CD4-positive, CD25-positive, alpha-beta regulatory T cell (primary cell): ENCODE measurements at places on chromosomes 13 and 19. TPM values are rescaled to one million over a fixed set of nuclear protein-coding genes. Genes with fewer than 3 reads are reported as not detected.

- no peaks in the 10 kb centered on the region for H3K4me1 ChIP-seq
- DNase-seq = no peak
- no peaks in the 10 kb centered on the region for H3K36me3 ChIP-seq
Observed at GRCh38 chr19:784541-784940, 12.7 kb upstream of the PTBP1 start.

- H3K4me1 ChIP-seq = no peaks in the 10 kb centered on the region
- DNase-seq = no peak
- no peaks in the 10 kb centered on the region for H3K27me3 ChIP-seq
- H3K27ac ChIP-seq = no peak overlapping the region
- no peak overlapping the region for H3K4me3 ChIP-seq
- H3K36me3 ChIP-seq = no peaks in the 10 kb centered on the region
Observed at GRCh38 chr19:27758626-27759505, 1454.1 kb downstream of the UQCRFS1 start.

DNA sequence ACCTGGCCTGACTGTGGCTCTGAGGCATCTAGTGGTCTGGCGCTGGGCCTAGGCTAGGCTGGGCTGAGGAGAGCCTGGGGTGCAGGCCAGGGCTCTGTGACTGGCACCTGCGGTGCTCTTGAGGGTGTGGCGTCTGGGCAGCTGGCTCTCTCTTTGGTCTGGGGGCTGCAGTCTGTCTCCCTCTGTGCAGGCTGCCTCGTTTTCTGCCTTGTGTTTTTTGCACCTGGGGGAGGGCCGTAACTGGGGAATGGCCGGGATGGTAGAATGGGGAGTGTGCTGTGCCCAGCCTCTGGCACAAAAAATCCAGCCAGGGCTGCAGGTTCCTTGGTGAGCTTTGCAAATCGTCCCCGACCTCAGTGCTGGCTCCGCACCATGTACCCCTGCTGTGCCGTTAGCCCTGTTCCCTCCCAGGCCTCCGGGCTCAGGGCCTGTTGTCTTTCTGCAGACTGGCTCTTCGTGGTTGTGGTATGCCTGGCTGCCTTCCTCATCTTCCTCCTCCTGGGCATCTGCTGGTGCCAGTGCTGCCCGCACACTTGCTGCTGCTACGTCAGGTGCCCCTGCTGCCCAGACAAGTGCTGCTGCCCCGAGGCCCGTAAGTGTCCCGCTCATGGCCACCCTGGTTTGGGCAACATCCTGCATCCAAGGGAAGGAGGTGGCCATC lies 6.5 kb upstream of the USF2 start:
- peaks cover 18% of the 10 kb centered on the region for H3K4me1 ChIP-seq
- no peak for DNase-seq
- H3K27ac ChIP-seq = no peak overlapping the region
- peaks cover 7% of the 10 kb centered on the region for H3K36me3 ChIP-seq

GRCh38 chr13:90534617-90535370 lies 812.7 kb upstream of the MIR17HG start:
- no peaks in the 10 kb centered on the region for H3K4me1 ChIP-seq
- no peak overlapping the region for H3K27ac ChIP-seq
- no peaks in the 10 kb centered on the region for H3K27me3 ChIP-seq
- DNase-seq = no peak
- no peak overlapping the region for H3K4me3 ChIP-seq

DNA sequence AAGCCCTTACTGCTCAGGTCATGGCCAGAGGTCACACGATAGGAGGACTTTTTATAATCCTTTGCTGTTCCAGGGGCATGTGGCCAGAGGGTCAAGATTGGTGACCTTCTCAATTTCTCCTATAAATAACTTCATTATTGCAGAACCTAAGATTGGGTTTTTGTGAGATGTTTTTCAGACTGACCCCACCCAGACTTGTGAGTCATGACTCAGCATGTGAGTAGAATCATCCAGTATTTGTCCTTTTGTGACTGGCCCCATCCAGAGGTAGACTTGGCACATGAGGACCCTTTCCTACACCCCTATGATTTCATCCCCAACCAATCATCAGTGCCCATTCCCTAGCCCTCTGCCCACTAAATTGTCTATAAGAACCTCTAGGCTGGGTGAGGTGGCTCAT lies 84.5 kb upstream of the ABCC4 start:
- DNase-seq = no peak
- H3K27me3 ChIP-seq = no peaks in the 10 kb centered on the region
- H3K4me3 ChIP-seq = no peak overlapping the region
- H3K4me1 ChIP-seq = no peaks in the 10 kb centered on the region

- H3K4me3 ChIP-seq = no peak overlapping the region
- H3K27ac ChIP-seq = no peak overlapping the region
- H3K36me3 ChIP-seq = no peaks in the 10 kb centered on the region
- no peaks in the 10 kb centered on the region for H3K4me1 ChIP-seq
- H3K27me3 ChIP-seq = no peaks in the 10 kb centered on the region
Observed at GRCh38 chr13:84439108-84439507, 556.8 kb upstream of the SLITRK1 start.

DNA sequence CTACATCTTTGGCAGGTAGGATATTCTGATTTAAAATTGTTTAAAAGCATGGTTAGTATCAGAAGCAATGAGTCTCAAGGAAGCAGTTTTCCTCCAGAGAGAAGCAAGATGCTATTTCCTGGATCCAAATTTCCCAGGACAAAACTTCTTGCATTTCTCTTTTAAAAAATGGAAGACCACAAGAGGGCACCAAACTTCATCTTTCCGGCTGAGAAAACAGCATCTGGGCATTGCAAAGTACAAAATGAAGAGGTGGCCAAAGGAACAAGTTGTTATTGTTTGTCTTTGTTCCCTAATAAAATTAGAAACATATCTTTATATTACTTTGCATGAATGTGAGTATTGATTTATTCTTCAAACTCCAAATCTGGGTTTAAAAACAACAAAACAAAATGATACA lies 60.0 kb upstream of the LRCH1 start:
- H3K4me1 ChIP-seq = no peaks in the 10 kb centered on the region
- no peak overlapping the region for H3K27ac ChIP-seq
- no peak overlapping the region for H3K4me3 ChIP-seq

DNA sequence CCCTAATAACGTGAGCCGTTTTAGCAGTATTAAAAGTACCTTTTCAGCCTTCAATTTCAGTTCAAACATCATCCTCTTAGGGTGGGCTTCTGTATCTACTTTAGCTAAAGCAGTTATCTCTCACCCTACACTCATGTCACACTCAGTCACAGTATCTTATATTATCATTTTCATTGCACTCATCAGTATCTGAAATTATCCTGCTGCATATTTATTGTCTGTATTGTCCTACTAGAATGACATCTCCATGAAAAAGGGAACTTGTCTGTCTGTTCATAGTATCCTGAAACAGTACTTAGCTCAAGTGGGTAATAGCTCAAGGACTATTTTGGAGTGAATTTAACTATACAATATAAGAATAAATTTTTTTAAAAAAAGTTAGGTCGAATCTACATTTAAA lies 19.9 kb upstream of the RFC3 start:
- no peak for DNase-seq
- H3K27me3 ChIP-seq = no peaks in the 10 kb centered on the region
- no peaks in the 10 kb centered on the region for H3K4me1 ChIP-seq
- H3K4me3 ChIP-seq = no peak overlapping the region

GRCh38 chr13:105491345-105491744 lies 1044.1 kb downstream of the EFNB2 start:
- H3K27ac ChIP-seq = no peak overlapping the region
- H3K27me3 ChIP-seq = no peaks in the 10 kb centered on the region

DNA sequence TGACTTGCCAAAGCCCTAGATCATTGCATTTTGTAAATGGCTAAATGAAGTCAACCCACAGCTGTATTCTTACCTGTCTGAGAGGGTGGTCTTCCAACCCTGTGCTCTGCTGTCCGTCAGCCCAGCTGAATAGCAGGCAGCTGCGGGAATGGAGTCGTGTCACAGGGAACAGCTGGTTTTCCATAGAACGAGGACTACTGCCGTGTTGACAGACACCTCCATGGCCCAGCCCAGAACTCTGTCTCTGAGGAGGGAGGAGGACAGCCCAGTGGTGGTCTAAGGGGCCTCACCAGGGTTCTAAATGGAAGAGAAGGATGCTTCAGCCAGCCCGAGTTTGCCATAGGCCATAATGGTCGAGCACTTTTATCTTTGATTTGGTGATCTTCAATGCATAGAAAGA lies 110.7 kb downstream of the SLC7A1 start:
- no peak overlapping the region for H3K4me3 ChIP-seq
- no peaks in the 10 kb centered on the region for H3K4me1 ChIP-seq
- H3K36me3 ChIP-seq = no peaks in the 10 kb centered on the region
- DNase-seq = no peak
- H3K27ac ChIP-seq = no peak overlapping the region

GRCh38 chr19:49469828-49470614 lies 4.0 kb upstream of the FLT3LG start:
- peaks cover 4% of the 10 kb centered on the region for H3K36me3 ChIP-seq
- no peaks in the 10 kb centered on the region for H3K27me3 ChIP-seq
- no peak overlapping the region for H3K4me3 ChIP-seq
- DNase-seq = peak; percentile 91
- peaks cover 63% of the 10 kb centered on the region for H3K4me1 ChIP-seq

DNA sequence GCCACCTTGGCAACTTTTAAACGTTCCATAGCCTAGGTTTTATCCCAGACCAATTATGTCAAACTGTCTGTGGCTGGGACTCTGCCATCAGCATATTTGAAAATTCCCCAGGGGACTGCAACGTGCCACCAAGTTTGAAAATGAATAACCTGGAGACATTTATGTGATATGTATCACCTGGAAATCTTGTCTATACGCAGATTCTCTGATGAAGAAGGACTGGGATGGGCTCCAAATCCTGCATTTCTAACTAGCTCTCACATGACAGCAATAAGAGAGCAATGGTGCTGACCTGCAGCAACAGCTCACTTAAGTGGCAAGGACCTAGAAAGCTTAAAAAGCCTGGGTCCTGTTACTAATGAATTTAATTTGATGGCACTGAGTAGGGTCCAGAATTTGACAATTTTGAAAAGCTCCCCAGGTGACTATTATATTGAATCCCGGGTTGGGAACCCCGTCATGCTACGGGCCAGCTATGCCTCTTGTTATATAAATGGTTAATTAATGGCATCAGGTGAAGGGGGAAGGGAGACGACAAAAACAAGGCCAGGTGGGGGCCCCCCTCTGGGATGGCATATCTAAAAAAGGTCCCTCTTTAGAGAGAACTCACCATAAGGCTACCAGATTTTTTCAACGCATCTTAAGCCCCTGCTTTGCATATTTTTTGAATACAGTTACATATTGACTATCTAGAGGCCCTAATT lies 213.7 kb downstream of the ZIC5 start:
- H3K27ac ChIP-seq = no peak overlapping the region
- H3K36me3 ChIP-seq = no peaks in the 10 kb centered on the region
- no peaks in the 10 kb centered on the region for H3K4me1 ChIP-seq
- no peaks in the 10 kb centered on the region for H3K27me3 ChIP-seq

DNA sequence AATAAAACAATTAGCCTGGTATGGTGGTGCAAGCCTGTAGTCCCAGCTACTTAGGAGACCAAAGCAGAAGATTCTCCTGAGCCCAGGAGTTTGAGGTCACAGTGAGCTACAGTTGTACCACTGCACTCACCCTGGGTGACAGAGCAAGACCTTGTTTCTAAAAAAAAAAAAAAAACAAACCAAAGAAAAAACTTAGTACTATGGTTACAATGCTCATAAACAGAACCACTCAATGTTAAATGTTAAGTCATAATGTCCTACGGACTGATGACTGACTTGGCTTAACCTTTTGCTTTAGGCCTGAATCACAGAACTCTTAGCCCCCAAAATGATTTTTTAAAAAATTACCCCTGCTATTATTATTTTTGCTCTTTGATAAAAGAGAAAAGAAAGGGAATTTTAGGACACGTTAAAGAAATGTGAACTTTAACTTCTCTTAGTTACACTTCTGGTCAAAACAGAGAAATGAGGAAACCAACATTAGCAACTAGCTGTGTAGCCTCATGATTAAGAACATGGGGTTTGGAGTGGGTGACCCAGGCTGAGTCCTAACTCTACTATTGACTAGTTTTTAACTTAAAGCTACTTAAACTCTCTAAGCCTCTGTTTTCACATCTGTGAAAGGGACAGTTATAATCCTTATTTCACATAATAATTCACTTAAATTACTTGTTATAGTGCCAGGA lies 13.7 kb upstream of the ELF1 start:
- no peaks in the 10 kb centered on the region for H3K36me3 ChIP-seq
- no peaks in the 10 kb centered on the region for H3K4me1 ChIP-seq
- no peak overlapping the region for H3K27ac ChIP-seq
- H3K4me3 ChIP-seq = no peak overlapping the region
- no peak for DNase-seq

DNA sequence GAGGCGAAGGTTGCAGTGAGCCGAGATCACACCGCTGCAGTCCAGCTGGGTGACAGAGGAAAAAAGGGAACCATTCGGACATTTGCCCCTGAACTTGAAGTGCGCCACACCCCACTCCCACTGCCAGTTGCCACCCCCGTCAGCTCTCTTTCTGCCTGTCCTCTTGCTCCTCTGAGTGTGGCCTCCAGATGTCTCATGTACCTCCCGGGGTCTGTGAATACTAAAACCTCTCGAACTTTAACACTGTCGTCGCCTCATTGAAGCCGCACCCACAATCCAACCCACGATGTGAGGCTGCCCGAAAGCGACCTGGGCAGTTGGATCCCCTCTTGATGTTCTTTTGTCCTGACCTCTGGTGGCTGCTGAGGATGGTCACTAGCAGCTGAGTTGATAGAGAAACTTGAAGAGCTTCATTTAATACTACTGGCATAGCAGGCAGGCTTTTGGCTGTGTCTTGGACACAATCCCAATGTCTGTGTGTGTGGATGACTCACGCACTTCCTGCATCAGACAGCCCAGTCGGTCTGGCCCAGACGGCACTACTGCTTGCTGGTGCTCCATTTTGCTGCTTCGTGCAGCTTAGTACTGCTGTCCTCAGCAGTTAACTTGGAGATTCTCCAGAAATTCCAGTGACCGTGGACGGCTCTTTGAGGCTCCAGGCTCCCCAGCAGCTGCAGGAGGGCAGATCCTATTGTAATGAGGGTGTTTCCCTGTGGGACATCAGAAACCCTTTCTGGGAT lies 4.2 kb downstream of the FPR3 start:
- no peaks in the 10 kb centered on the region for H3K36me3 ChIP-seq
- H3K4me1 ChIP-seq = no peaks in the 10 kb centered on the region
- no peaks in the 10 kb centered on the region for H3K27me3 ChIP-seq

- no peaks in the 10 kb centered on the region for H3K4me1 ChIP-seq
- no peaks in the 10 kb centered on the region for H3K27me3 ChIP-seq
- DNase-seq = no peak
Observed at GRCh38 chr13:34762312-34762711, 179.8 kb upstream of the NBEA start.

Gene PCCA
- 14.8 TPM for total RNA-seq

Gene BRCA2
- 7.6 TPM for total RNA-seq

Gene KANK2
- 0.74 TPM for total RNA-seq

Gene GPC6
- total RNA-seq = not detected

Gene CGB5
- not detected for total RNA-seq

Gene CRX
- total RNA-seq = not detected

Gene PLEKHA4
- total RNA-seq = 2.8 TPM

Gene BTBD2
- total RNA-seq = 58.6 TPM

Gene RASL11A
- 2.9 TPM for total RNA-seq

Gene SF3A2
- total RNA-seq = 146 TPM

Gene KCNJ14
- 2.2 TPM for total RNA-seq
